Activated CD4-positive, alpha-beta memory T cell treated with anti-CD3 and anti-CD28 coated beads for 36 hours (primary cell): ENCODE measurements at places on chromosomes 1 and 21. TPM values are rescaled to one million over a fixed set of nuclear protein-coding genes. Genes with fewer than 3 reads are reported as not detected.

- no peak for DNase-seq
- no peak overlapping the region for H3K4me3 ChIP-seq
- H3K4me1 ChIP-seq: no peaks in the 10 kb centered on the region
Measured at GRCh38 chr21:15301014-15301413, 236.2 kb upstream of the NRIP1 start.

DNA sequence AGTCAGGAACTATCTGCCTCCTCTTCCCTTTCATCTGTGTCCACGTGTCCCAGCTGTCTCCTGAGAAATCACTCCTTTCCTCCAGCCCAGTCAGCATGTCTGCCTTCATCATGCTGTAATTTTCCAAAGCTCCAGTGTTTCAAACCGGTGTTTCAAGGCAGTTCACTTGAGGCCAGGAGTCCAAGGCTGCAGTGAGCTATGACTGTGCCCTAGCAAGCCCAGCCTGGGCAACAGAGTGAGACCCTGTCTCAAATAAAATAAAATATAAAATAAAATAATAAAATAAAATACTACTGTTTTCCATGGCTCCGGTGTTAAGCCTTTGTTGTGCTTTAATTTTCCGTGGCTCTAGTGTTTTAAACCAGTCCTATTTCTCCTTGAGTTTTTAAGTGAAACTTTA is 7.9 kb upstream of the SELENON start:
- H3K4me1 ChIP-seq: peaks cover 17% of the 10 kb centered on the region
- no peaks in the 10 kb centered on the region for H3K36me3 ChIP-seq
- H3K27ac ChIP-seq: no peak overlapping the region
- DNase-seq: no peak
- no peaks in the 10 kb centered on the region for H3K27me3 ChIP-seq

DNA sequence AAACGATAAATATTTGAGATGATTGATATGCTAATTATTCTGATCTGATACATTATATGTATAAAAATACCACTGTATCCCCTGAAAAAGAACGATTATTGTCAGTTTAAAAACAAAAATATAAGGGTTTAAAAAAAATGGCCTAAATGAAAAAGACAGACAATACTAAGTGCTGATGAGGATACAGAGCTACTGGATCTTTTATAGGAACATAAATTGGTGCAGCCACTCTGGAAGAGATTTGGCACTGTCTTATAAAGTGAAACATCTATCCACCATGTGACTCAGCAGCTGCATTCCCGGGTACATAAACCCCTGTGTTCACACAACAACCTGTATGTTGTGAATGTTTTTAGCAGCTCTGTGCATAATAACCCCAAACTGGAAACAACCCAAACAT is 44.2 kb downstream of the KAZN start:
- H3K4me3 ChIP-seq: no peak overlapping the region
- no peaks in the 10 kb centered on the region for H3K27me3 ChIP-seq
- H3K27ac ChIP-seq: no peak overlapping the region
- no peaks in the 10 kb centered on the region for H3K4me1 ChIP-seq
- DNase-seq: no peak

- H3K4me3 ChIP-seq: no peak overlapping the region
- no peaks in the 10 kb centered on the region for H3K4me1 ChIP-seq
- peaks cover 1% of the 10 kb centered on the region for H3K36me3 ChIP-seq
- H3K27ac ChIP-seq: no peak overlapping the region
Measured at GRCh38 chr1:204146309-204146708, 5.5 kb downstream of the ETNK2 start.

DNA sequence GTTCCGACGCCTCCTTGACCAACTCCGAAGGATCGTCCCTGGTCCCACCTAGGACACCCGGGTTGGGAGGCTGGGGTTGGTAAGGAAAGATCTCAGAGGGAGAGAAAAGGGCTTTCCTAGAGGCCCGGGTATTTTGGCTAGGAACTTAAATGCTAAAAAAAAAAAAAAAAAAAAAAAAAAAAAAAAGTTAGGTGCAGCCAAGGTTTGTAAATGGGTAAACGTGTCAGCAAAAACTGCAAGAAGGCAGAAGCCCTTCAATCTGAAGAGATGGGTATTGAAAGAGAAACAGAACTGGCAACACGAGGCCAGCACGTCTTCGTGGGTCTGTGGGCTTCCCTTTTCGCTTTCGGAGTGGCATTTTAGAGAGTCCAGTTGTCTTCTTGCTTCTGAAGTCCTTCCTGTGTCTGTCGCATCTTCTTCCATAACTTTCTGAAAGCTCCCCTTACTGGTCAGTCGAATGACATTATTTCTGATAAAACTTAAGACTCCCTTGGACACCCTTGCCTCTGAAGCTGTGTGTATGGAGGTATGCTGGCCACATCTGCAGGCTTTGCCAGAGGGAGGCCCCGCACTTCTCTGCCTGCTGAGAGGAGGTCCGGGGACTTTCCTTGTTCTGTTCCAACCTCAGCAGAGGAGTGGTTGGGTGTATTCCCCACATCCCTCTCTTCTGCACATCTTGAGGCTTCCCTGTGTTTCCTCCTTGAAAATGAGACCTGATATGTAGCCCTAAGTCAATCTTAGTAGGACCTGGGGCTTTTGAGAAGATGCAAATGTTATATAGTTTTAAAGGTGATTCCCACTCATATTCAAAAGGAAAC is 745 bp downstream of the RCSD1 start:
- no peaks in the 10 kb centered on the region for H3K27me3 ChIP-seq
- H3K36me3 ChIP-seq: peaks cover 31% of the 10 kb centered on the region
- peak overlapping the region; percentile 97 for H3K27ac ChIP-seq
- H3K4me3 ChIP-seq: peak overlapping the region; percentile 93
- peak; percentile 58 for DNase-seq
- H3K4me1 ChIP-seq: peaks cover 64% of the 10 kb centered on the region

DNA sequence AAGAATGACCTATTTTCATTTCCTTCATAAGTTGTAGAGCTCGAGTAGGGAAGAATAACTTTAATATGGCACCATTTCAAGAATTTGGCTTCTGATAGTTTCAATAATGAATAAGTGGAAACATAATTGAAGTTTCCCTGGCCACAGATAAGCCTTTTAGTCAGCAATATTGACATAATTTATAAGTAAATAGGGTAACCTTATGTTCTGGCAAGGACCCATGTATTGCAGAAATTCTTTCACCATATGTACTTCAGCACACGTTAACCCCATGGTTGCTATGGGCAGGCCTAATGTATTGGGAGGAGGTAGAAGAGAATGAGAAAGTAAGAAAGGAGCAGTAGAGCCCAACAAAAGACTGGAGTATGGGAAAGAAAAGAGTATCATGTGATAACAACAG is 25.4 kb downstream of the MDM4 start:
- H3K27ac ChIP-seq: no peak overlapping the region
- DNase-seq: no peak
- no peaks in the 10 kb centered on the region for H3K27me3 ChIP-seq
- peaks cover 67% of the 10 kb centered on the region for H3K36me3 ChIP-seq

- peaks cover 3% of the 10 kb centered on the region for H3K27me3 ChIP-seq
- no peak overlapping the region for H3K27ac ChIP-seq
- peak; percentile 49 for DNase-seq
- H3K36me3 ChIP-seq: no peaks in the 10 kb centered on the region
- no peaks in the 10 kb centered on the region for H3K4me1 ChIP-seq
Measured at GRCh38 chr21:29849735-29850176, 90.0 kb downstream of the GRIK1 start.

- H3K27me3 ChIP-seq: no peaks in the 10 kb centered on the region
- H3K36me3 ChIP-seq: peaks cover 11% of the 10 kb centered on the region
- no peak for DNase-seq
- H3K4me3 ChIP-seq: no peak overlapping the region
- H3K4me1 ChIP-seq: peaks cover 43% of the 10 kb centered on the region
- no peak overlapping the region for H3K27ac ChIP-seq
Measured at GRCh38 chr1:192980856-192981255, 78.3 kb downstream of the UCHL5 start.

Gene RAB25
- 0.52 TPM for total RNA-seq

Gene TMEM269
- total RNA-seq: 0.33 TPM

Gene FAM72B
- total RNA-seq: 26.6 TPM
